Frontal cortex (tissue), 4 donors: ENCODE measurements at places on chromosomes 3 and 15.

DNA sequence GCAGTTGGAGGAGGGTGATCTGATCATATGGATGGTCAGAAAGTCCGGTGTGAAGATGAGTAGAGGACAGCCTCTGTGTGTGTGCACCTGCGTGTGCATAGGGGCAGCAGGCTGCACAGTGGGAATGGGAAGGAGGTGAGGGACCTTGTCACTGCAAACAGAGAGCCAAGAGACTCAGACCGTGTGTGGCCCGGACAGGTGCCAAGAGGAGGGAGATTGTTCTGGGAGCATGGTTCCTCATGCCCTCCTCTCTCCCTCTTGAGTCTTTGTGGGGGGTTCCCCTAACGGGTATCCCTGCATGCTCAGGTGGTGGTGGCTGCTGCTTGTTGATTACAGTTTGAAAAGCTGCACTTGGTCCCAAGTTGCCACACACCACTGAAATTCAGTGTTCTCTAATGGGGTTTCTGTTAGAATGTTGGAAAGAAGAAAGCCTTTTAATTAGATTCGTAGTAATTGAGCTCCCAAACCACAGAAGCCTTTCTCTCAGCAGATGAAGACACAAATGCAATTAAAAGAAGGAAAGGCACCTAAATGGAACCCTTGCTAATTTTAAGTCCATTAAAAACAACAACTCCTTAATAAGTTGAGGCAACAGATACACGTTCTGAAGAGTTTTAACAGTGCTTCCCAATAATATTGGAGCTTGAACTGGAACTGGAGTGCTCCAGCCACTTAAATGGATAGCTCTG, 68.9 kb downstream of the CHRNA7 start:
- DNase-seq: no peak

DNA sequence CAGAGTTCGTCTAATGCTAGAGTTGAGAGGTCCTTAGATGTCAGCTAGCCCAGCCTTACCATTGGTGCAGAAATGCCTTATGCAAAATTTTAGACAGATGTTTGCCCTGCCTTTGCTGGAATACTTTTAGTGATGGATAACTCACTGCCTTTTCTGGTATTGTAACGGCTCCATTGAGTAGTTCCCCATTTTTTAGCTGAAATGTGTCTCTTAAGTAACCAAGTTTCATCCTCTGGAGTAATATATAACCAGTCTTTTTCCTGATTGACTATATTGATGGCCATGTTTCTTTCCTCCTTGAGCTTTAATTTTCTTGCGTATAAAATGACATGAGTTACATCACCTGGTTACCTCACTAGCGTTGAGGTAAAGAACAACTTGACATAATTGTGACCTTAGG, 45.0 kb downstream of the SNRK start:
- DNase-seq: no peak

- no peak for DNase-seq
Observed at GRCh38 chr3:65671004-65671403, 367.7 kb downstream of the MAGI1 start.

GRCh38 chr3:182241766-182242488, 530.2 kb downstream of the SOX2 start:
- no peak for DNase-seq

DNA sequence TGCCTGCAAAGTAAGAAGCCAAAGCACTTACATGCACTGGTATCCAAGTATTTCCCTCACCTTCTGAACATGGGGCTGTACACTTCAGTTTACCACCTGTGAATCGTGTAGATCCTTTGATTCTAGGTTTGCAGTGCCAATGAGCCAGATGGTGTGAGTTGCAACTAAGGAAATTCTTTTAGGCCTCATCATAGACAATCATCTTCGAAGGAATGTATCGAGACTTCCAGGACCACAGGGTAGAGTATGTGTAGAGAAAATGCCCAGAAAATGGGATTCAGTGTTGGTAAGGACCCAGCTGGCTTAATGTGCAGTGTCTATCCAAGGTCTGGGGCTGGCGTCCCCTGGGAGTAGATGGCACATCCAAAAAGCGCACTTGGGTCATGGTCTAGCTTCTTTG, 323.2 kb upstream of the TPM1 start:
- no peak for DNase-seq

- DNase-seq: no peak
Observed at GRCh38 chr15:36805278-36805677, 225.9 kb downstream of the CDIN1 start.

GRCh38 chr15:27046880-27047279, 75.9 kb downstream of the GABRG3 start:
- no peak for DNase-seq

GRCh38 chr3:29065211-29065785, 215.6 kb upstream of the RBMS3 start:
- no peak for DNase-seq

- no peak for DNase-seq
Observed at GRCh38 chr3:14616606-14617507, 34.7 kb upstream of the CCDC174 start.
